ENCODE measurements at places on chromosomes 2 and 18. TPM values are rescaled to one million over a fixed set of nuclear protein-coding genes. Genes with fewer than 3 reads are reported as not detected.

- no peak for DNase-seq
Measured at GRCh38 chr18:79068341-79068936, 755 bp upstream of the ATP9B start.

MOB4 gene
- 17.6 TPM for total RNA-seq

DNA sequence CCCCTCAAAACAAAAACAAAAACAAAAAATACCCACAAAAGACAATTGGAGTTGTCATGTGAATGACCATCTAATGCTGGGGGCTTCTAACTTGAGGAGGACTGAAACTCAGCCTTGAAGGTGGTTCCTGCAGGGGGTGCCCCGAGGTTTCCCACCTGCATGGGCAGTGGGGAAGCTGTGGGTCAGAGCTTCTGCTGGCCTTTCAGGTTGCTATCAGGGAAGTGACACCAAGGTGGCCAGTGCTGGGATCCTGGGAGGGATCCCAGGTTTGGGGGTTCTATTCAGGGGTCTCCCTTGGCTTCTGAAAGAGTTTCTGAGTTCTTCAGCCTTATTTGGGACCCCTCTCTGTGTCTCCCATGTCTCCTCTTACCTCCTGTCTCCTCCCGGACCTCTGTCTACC lies 62.8 kb downstream of the LDLRAD4 start:
- no peak for DNase-seq

GRCh38 chr2:204023088-204023487 lies 86.5 kb downstream of the ICOS start:
- no peak for DNase-seq

MC2R gene
- not detected for total RNA-seq

DNA sequence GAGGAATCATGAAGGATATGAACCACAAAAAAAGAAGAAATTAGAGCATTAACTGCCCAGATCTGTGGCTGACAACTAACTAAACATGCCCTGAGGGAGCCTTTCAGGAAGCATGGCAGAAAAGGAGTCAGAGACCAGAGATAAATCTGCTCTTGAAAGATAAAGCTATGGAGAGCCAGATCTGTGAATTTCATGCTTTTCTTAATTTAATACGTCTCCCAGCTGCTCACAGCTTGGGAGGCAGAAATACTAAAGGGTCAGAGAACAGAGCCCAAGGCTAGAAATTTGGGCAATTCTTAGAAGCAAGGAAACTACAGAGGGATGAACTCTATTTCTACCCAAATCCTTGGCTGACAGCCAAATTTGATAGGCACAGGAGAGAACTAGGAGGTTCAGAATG lies 223.0 kb upstream of the DPP10 start:
- no peak for DNase-seq

C2orf78 gene
- total RNA-seq: not detected

Data from mucosa of descending colon (tissue), 3 donors.